ENCODE measurements at places on chromosomes 7 and 10.

GRCh38 chr7:38177621-38178003 is 433 bp upstream of the STARD3NL start:
- no peak for DNase-seq

- no peak for DNase-seq
These were observed 37.7 kb downstream of the PRKG1 start for GRCh38 chr10:51112013-51112412.

DNA sequence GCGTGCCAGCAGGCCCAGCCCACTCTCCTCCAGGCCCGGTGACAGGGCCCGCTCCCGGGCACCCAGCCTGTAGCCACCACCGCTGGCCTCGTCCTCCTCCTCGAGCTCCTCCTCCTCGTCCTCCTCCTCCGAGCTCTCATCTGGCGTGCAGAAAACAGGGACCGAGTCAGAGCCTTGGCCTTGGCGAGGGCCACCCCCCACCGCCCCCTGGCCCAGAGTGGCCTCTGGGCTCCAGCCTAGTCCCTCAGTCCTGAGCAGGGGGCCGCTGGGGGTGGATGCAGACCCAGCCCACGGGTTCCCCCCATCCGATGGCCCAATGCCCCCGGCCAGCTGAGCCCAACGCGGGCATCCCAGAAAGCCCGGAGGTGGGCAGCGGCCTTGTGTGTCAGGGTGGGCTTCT is 62.9 kb downstream of the SLC29A4 start:
- DNase-seq = no peak

DNA sequence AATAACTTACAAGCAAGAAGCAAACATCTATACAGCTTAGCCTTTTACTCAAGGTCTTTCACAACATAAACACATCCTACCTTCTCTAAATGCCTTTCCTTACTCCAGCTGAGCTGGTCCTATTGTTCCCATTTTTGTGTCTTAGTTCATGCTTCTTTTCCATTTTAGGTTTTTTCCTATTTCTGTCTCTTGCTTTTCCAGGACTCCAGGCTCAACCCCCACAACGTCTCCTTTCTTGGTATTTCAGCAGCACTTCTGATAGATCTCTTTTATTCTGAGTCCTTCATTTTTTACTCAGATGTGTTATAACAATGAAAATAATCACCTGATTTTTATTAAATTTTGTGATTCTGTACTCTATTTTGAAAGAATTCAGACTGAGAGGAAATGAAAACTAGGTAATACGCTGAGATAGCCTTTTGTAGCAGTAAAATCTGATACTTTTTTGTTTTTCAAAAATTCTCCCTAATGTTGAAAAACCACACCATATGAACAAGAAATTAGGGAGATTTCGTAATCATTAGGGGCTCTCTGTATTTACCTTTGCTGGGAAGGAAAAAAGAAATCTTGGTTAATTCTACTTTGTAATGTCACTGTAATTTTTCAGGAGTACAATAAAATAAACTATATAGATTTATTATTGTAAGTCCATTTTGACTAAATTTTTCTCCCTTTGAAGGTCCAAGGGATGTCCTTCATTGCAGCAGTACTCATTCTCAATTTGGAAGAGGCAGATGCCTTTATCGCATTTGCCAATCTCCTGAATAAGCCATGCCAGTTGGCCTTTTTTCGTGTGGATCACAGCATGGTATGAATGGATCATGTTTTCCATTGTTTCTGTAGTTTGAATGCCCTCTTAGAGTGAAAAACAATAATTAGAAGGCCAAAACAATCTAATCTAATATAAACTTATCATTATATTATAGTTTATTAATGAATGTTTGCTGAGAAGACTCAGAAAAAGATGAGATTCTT is 24.0 kb upstream of the HELLS start:
- DNase-seq = no peak

GRCh38 chr7:135786911-135787310 is 38.3 kb upstream of the FAM180A start:
- DNase-seq = no peak

GRCh38 chr10:18294633-18295032 is 154.4 kb downstream of the CACNB2 start:
- no peak for DNase-seq

GRCh38 chr7:18499407-18500177 is 4.0 kb downstream of the HDAC9 start:
- no peak for DNase-seq

- peak; percentile 27 for DNase-seq
These were observed 182.9 kb downstream of the BMPER start for GRCh38 chr7:34087892-34088891.

- no peak for DNase-seq
These were observed 2.8 kb downstream of the JAKMIP3 start for GRCh38 chr10:132068431-132069121.

GRCh38 chr10:126250045-126250444 is 138.2 kb downstream of the ADAM12 start:
- DNase-seq = no peak

- no peak for DNase-seq
These were observed 5.5 kb downstream of the CNNM2 start for GRCh38 chr10:102923601-102924000.

DNA sequence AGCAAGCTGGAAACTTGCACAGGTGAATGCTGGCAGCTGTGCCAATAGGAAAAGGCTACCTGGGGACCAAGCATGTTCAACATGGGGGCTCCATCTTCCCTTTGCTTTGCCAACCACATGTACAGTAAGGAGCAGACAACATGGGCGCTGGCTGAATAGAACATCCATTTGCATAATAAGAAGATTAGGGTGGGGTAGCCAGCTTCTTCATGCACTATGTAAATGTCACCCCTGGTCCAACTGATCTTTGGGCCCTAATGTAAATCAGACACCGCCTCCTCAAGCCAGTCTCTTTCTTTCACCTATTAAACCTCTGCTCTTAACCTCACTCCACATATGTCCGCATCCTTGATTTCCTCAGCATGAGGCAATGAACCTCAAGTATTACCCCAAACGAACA is 26.0 kb downstream of the MRPS24 start:
- DNase-seq = no peak

DNA sequence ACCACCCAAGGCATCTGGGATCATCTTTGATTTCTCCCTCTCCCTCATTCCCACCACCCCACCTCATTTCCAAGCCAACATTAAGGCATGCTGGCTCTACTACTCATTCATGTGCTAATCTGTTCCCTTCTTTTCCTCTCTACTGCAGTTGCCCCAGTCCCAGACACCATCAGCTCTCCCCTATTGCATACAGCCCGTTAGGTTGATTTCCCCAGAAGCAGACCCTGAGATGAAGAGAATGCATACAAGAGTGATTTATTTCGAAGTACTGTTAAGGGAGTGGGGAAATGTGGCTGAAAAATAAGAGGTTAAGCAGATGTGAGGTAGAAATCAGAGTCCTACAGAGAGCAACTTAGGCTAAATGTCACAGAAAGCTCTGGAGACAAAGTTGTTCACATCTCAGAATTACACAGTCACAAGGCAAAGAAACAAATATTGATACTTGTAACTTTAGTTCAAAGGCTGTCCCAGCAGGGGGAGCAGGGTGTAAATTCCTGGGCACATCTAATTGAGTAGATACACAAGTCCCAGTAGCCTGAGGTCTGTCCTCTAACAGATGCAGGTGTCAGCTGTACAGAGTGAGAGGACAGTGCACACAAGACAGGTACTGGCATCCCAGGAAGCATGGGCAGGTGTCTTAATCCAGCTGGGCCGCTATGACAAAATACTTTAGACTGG is 20.9 kb downstream of the AKR1D1 start:
- DNase-seq = peak; percentile 25

DNA sequence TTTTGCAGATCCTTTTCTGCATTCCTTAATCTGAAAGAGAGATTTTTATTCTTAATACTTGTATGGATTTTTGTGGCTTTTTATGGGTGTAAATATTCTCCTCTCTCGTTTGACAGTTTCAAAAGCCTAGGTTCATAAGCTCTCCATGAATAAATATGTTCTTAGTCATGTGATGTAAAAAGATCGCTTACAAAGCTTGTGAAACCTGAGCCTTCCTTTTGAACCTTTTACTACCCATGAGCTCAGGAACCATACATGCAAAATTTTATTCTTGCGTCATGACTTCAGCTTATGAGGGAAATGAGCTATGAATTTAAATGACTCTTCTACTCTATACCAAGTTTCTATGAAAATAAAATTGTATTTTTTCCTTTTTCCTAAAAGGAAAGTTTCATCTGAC is 98.7 kb downstream of the POLL start:
- no peak for DNase-seq

GRCh38 chr7:70695795-70696083 is 436.2 kb upstream of the GALNT17 start:
- no peak for DNase-seq

- no peak for DNase-seq
These were observed 18.2 kb upstream of the HECTD2 start for GRCh38 chr10:91391920-91392319.

DNA sequence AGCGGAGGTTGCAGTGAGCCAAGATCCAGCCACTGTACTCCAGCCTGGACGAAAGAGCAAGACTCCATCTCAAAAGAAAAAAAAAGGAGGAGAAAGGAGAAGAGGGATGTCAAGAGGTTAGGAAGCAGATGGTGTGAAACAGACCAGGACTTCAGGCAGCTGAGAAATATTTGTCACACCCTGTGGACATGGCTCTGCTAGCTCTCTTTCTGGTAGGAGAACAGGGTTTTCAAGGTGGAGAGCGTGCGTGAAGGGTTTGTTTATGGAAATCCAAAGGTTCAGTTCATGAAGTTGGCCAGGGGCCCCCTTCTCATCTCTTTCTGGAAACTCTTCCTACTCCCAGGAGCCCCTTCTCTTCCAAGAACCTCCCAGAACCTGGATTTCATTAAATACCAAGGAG is 110.8 kb upstream of the GALNT17 start:
- no peak for DNase-seq

DNA sequence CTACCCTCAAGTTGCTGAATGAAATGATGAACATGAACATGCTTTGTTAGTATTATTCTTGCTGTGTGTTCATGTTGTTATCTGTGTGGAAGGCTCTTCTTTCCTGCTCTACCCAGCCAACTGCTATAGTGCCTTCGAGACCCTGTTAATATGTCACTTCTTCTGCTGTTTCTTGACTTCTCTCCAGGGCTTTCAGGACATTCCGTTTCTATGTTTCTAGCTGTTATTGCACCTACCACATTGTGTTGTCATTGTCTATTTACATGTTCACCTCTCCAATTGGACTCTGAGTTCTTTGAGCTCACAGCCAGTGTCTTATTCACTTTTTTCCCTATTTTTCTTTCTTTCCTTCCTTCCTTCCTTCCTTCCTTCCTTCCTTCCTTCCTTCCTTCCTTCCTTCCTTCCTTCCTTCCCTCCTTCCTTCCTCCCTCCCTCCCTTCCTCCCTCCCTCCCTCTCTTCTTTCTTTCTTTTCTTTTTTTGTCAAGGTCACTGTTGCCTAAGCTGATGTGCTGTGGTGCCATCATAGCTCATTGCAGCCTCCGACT is 40.4 kb downstream of the BAMBI start:
- no peak for DNase-seq

GRCh38 chr7:2353113-2353935 is 1.3 kb upstream of the EIF3B start:
- no peak for DNase-seq

DNA sequence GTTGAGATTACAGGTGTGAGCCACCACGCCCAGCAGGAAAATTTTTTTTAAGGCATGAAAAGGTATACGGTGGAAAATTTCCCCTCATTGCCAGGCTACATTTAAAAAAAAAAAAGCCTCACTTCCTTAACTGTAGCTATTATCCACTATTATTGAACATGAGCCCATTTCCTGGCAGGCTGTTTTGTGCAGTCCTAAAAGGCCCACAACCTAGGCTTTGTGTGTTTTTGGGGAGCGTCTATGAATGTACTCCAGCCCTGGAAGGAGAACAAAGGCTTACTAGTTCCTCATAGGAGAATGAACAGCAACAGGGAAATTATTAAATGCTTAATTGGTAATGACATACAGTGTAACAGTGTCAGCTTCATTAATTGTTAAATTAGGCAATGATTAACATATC is 111.0 kb downstream of the ABLIM1 start:
- no peak for DNase-seq

DNA sequence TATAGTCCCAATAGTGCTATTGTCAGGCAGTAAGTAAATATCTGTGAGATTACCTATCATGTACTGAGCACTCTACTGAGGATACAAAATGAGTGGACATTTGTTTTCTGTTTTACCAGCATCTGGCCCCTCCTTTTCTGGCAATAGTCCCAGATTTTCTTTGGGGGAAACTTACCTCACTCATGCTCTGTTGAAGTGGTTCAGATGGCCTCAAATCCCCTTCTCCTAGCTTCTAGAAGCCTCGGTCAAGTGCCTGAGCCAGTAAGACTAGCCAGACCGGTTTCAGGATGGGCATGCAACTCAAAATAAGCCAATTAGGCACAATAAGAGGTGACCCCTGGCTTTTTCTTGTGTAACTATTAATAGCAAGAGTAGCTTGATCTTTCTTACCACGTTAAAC is 19.7 kb downstream of the TRDMT1 start:
- DNase-seq = no peak

- no peak for DNase-seq
These were observed 83.2 kb downstream of the CAMK1D start for GRCh38 chr10:12432402-12433189.

GRCh38 chr7:7820939-7821338 is 102.5 kb upstream of the RPA3 start:
- no peak for DNase-seq

GRCh38 chr10:86614853-86615252 is 39.5 kb upstream of the OPN4 start:
- DNase-seq = no peak

DNA sequence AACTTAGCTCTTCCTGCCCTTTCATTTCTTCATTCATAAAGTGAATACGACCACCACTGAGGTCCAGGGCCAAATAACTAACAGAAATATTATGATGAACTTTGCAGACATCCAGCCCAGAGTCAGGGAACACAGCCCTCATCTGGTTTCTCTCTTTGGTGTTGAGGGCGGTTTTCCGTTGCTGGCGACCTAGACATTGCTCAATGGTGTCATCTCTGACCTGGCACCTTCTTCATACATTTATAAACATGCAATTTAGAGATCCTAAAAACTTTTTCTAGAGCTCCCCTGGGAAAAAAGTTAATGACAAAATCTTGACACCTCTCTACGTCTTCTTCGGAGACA is 324 bp upstream of the TET1 start:
- DNase-seq = peak; percentile 24

DNA sequence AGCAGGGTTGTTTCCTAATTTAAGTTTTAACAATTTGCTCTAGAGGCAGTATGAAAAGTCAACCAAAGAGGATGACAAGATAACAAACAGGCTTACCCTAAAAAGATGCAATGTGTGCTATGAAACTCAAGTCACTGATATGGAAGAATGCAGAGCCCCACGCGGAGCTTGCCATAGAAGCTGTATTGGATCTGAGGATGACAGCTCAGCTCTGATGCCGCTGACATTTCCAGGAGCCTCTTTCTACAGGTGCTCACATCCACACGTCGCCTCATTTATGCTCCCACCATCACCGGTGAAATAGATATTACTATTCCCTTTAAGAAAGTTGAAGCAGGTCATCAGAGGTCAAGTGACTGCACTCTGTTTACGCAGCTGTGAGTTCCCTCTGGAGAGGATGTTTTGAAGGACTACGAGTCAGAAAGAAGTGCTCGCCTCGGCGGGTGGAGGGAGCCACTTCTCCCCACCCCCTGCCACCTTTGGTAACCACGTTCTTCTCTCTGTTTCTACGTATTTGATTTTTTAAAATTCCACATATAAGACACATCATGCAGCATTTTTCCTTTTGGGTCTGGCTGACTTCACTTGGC is 275.4 kb downstream of the GLRX3 start:
- no peak for DNase-seq
